ENCODE measurements at places on chromosomes 6 and 20.

GRCh38 chr20:43243672-43244269 is 54.1 kb upstream of the PTPRT start:
- DNase-seq, result no peak

DNA sequence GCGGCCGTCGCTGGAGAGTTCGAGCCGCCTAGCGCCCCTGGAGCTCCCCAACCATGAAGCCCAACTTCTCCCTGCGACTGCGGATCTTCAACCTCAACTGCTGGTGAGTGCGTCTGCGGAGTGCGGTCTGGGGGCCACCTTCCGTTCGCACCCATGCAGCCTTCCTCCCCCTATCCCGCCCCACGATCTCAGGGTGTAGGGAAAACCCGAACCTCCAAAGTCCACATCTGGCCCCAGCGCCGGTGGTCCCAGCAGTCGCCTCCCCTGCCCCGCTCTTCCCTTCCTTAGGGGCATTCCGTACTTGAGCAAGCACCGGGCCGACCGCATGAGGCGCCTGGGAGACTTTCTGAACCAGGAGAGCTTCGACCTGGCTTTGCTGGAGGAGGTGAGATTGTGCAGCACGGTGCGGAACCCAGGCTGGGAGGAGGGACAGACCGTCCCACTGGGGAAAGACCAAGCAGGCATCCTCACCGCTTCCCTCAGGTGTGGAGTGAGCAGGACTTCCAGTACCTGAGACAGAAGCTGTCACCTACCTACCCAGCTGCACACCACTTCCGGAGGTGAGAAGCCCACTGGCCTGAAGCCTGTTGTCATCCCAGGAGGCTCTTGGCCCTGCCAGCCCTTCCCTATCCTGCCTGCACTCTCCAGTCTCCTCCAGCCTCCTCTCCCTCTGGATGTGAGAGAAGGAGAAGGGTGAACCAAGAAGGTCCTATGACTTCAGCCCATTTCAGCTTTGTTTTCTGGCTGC is 719 bp downstream of the SMPD2 start:
- no peak for DNase-seq

- DNase-seq, result no peak
Measured at GRCh38 chr6:45461486-45461885, 83.8 kb upstream of the SUPT3H start.

DNA sequence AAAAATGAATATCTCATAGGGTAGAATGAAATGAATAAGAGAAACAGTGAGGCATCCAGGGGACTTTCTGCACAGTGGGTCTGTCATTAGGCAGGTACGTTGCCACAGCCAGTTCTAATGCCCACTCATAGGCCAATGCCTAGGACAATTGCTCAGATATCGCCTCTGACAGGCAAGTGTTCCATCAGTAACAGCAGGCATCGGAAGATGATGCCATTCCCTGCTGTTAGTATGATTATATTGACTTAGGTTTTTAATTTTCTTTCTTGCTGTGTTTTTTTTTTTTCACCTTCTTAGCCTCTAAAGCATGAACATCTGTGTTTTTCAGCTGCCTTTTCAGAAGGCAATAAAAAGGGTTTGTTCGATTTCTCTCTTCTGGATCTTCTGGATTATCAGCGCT is 90.7 kb downstream of the PRL start:
- DNase-seq, result no peak

DNA sequence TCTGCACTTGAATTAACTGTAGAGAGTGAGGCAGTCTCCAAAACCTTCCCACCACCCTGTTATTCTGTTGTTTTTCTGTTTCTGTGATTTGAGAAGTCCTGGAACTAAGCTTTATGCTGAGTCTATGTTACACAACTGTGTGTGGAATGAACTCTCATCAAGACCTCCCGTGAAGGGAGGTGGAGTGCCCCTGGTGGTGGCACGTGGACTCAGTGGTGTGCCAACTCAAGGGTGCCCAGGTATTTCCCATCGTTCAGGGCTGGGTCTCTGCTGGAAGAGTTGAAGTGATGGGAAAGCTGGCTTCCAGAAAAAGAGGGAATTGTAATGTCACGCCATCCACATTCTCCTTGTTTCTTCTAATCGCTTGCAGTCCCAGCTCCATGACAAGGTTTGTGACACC is 374.2 kb downstream of the SMOC2 start:
- no peak for DNase-seq

DNA sequence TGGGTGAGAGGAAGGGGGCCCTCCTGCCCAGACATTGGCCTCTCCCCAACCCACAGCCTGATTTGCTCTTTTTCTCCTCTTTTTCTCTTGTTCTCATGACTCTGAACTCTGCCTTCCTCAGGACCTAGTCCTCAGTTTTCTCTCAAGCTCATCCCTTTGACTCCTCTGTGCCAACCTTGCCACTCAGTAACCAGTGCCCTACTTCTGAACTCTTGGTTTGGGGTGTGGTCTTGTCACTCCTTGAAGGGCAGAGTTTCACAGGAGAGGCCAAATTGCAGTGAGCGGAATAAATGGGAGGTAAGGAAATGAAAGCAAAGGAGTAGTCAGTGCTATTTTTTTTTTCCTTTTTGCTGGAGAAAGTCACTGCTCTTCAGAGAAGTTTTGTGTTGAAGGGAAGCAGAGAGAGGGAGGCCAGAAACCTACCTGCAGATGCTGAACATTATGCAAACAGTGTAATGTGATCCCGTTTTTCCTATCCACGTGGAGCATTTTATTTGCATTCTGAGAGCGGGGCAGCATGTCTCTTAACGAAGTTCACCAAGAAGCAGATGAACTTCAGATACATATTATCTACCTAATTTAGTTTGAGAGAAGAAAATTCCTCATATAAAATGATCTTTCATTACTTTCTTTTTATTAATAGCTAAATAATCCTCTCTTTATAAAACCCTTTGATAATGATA is 26.9 kb downstream of the CFAP61 start:
- DNase-seq, result no peak

Data from sciatic nerve (tissue), 2 donors.